ENCODE measurements at places on chromosomes 16 and 17. TPM values are rescaled to one million over a fixed set of nuclear protein-coding genes. Genes with fewer than 3 reads are reported as not detected.

Gene SLC5A2
- total RNA-seq: 0.07 TPM

Gene SOX8
- 0.40 TPM for total RNA-seq

Gene CLCN7
- total RNA-seq: 48.3 TPM

Gene TRPV2
- 35.9 TPM for total RNA-seq

Gene ALDH3A1
- total RNA-seq: 0.93 TPM

Gene KRT28
- not detected for total RNA-seq

Gene CDK5R1
- total RNA-seq: 2.1 TPM

Gene KRTAP3-2
- not detected for total RNA-seq

Gene RBBP6
- total RNA-seq: 56.0 TPM

Gene OTOP2
- not detected for total RNA-seq

Gene SLC6A2
- total RNA-seq: not detected
